ENCODE measurements at places on chromosomes 2 and 18.
A peak's percentile ranks its signal among the peaks of the same experiment; 100 is the strongest.

DNA sequence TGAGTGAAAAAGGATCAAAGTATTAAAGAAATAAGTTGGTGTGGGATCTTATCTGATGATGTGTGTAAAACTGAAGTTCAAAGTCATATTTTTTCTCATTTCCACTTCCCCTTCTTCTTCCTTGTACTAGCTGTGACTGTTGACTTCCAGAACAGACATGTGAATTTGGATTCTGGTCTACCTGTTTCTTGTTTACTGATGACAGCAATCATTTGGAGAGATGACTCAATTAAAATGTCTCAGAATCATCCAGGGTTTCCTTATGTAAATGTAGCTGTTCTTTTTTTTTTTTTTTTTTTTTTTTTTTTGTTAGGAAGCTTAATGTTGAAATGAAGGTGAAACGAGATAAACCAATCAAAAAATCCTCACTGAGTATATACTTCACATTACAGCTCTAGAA is 819.9 kb upstream of the PIK3C3 start:
- no peak for DNase-seq

DNA sequence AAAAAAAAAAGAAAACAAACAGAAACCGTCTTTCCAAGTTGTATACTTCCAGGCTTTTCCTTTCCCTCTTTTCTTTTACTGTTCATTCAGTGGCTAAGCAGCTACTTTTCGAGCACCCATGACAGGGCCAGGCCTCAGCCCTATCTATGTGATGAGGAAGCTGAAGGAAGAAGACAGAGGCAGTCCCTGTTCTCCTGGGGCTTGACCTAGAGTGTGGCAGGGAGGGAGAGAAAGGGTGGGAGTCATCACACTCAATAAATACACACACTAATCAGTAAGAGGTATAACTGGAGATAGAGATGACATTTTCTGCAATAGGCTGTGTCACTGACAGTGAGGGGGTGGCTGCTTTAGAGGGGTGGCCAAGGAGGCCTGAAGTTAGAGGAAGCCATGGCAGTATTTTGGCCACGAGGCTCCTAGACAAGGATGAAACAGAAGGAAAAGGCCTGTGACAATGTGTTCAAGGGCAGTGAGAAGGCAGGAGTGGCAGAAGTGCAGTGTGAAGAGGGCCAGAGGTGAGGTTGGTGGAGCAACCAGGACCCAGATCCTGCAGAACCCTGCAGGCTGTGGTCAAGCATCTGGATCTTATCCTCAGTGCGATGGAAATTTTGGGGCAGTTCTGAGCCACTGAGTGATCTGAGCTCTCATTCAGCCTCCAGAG is 131.8 kb upstream of the TTC39C start:
- no peak for DNase-seq

GRCh38 chr2:237689336-237690131 is 62.1 kb downstream of the LRRFIP1 start:
- no peak for DNase-seq

GRCh38 chr2:145136702-145137101 is 616.8 kb upstream of the ZEB2 start:
- DNase-seq, result no peak

DNA sequence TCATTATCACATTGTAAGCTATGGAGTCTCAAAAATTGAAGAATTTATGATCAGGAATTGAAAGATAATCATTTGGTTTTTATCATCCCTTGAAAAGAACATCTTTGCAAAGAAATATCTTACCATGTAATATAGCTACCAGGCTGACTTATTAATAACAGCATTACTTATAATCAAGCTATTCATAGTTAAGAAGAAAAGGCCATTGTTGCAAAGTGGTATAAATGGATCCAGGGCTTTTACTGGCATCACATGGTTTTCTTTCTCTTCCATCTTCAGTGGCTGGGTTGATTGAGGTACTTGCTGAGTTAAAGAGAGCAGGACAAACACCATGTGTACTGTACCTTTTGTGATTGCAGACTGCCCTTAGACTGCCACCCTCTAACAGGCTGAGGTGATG is 39.6 kb downstream of the MFSD6 start:
- no peak for DNase-seq

DNA sequence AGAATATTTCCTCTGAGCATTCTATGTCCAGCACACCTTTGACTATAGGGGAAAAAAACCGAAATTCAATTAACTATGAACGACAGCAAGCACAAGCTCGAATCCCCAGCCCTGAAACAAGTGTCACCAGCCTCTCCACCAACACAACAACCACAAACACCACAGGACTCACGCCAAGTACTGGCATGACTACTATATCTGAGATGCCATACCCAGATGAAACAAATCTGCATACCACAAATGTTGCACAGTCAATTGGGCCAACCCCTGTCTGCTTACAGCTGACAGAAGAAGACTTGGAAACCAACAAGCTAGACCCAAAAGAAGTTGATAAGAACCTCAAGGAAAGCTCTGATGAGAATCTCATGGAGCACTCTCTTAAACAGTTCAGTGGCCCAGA is 79.4 kb upstream of the FAM117B start:
- no peak for DNase-seq

DNA sequence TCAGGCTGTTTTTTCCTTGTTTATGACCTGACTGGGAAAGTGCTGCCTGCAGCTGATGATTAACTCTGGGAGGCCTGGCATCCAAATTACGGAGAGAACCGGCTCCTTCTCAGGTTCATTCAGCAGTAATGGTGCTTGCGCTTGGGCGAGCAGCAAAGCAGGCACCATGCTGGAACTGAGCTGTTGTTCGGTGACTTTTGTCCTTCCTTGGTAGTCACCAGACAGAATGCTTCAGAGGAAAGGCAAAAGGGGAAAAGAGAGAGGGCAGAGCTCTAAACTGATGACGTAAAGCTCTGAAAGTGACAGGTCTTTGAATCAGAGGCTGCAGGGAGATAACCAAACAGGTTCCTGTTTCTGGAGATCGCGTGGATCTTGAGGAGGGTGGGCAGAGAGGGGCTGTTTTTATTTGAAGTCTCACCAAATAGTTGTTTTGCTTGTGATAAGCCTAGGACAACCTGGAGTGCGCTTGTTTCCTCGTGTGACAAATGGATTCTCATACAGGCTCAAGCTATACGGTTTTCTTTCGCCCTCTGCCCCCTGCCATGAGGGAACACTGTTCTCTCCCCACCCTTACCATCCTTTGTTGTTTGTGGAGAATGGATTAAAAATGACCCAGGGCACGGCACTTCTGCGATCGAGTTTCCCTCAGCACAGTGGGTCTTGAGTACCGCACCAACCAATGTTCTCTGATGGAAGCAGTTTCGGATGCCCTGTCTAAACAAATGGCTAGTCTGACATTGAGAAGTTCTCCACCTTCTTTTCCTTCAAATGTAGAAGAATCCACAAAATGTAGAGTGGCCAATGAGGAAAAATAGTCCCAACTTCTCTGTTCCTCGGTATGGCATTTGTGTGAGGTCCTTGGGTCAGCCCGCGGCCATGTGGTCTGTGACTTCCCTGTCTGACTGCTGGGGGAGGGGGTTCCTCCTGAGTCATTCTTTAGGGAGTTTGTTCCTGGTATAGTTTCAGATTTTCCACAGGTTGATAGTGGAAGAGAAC is 1.3 kb downstream of the RASGRP3 start:
- peak; percentile 5 for DNase-seq

DNA sequence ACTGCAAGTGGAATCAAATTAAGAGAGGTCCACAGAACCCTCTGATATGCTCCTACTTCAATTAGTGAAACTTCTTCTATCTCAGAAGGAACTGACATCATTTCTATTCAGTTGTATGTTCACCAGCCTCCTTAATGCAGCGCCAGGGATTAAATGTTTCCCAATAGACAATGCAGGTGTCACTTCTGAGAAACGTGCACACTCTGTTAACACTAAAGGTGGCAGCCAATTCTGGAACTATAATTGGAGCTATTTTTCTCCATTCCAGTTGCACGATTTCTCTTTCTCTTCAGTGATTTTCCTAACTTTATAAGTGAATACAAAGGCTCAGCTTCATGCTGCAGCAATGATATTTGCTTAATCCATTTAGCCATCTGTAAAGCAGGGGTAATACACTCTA is 821.9 kb downstream of the TDRD15 start:
- no peak for DNase-seq

- no peak for DNase-seq
Observed at GRCh38 chr2:26074676-26075075, 40.8 kb downstream of the RAB10 start.

- DNase-seq, result no peak
Observed at GRCh38 chr18:45320724-45321123, 294.6 kb upstream of the SLC14A2 start.

GRCh38 chr2:64919261-64919660 is 69.9 kb upstream of the SLC1A4 start:
- DNase-seq, result no peak

DNA sequence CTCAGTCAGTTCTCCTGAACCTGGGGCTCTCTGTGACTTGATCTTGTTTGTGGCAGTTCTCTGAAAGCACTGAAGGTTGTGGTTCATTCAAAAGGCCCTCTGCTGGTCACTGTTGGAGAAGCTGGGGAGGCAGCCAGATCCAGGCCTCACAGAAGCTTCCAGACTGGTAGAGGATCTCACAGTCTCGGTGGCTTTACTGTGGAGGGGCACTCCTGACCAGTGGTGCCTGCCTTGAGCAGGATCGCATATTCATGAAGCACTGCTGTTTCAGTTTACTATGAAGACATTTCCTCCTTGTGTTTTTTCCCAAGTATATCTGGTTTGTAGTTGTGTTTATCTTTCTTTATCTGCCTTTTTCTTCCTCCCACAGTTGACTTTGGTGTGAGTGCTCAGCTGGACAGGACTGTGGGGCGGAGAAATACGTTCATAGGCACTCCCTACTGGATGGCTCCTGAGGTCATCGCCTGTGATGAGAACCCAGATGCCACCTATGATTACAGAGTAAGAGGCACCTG is 133.9 kb downstream of the MAP4K4 start:
- peak; percentile 54 for DNase-seq

GRCh38 chr2:14633061-14633460 is 544 bp downstream of the LRATD1 start:
- no peak for DNase-seq

GRCh38 chr18:48940854-48941611 is 9.7 kb downstream of the SMAD7 start:
- DNase-seq, result peak; percentile 74

- DNase-seq, result no peak
Observed at GRCh38 chr2:99469394-99469793, 20.4 kb downstream of the REV1 start.

- DNase-seq, result no peak
Observed at GRCh38 chr2:159455330-159455918, 160.9 kb downstream of the BAZ2B start.

DNA sequence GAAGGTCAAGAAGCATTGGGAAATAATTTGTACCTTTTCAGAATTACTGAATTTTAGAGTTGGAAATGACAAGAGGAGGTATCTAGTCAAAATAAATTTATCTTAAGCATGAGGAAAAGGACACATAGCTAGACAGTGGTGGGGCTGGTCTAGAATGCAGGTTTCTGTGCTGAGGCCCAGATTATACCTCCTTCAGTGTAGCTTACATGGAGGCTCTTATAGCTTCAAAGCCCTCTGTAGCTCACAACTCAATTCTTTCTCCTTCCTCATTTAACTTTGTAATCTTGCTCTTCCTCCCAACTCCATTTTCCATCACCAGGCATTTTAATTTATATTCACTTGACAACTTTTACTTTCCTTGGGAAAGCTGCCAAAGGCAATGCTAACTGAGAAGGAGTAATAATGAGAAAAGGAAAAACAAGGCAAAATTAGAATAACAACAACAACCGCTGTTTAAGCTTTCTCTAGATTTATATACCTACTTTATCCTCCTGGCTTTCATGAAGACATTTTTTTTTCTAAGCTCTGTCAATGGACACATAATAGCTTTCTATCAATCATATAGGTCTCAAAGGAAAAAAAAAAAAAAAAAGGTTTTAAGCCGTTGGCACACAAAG is 58.5 kb downstream of the CLHC1 start:
- DNase-seq, result no peak

GRCh38 chr18:67477522-67477921 is 39.0 kb downstream of the DSEL start:
- DNase-seq, result no peak

DNA sequence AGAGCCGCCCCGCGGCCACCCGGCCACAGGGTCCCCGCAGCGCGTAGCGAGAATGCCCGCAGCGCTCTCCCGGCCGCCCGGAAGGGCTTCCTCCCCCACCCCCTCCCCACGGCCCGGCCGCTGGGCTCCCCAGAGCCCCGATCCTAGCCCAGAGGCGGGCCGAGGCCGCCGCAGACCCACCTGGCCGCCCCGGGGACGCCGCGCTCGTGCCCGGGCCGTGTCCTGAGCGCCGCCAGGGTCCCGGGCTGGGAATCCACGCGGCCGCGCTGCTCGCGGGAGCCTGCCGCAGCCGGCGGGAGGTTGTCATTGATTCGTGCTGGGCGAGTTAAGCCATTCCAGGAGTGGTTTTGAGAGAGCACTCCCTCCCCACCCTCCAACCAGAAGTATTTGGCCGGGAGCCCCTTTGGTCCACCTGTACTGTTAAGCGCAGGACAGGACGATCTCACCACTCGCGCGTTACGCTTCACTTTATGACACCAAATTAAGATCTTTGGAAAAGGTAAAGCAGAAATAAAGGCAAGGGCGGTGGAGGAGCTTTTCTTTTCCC is 206.4 kb upstream of the SMAD2 start:
- DNase-seq, result no peak

- DNase-seq, result no peak
Observed at GRCh38 chr18:58697146-58697545, 25.9 kb downstream of the MALT1 start.
